ENCODE measurements at places on chromosomes 6 and 20. TPM values are rescaled to one million over a fixed set of nuclear protein-coding genes. Genes with fewer than 3 reads are reported as not detected.
A peak's percentile ranks its signal among the peaks of the same experiment; 100 is the strongest.

The EPB41L1 gene
- total RNA-seq: 32.6 TPM

The PCK1 gene
- 4.1 TPM for total RNA-seq

The CNBD2 gene
- 3.4 TPM for total RNA-seq

The SRXN1 gene
- total RNA-seq: 46.4 TPM

The SUMO4 gene
- total RNA-seq: 0.66 TPM

The SNAI1 gene
- total RNA-seq: 2.9 TPM

The TINAG gene
- 0.29 TPM for total RNA-seq

The ZSCAN23 gene
- 1.8 TPM for total RNA-seq

The RIPOR2 gene
- 2.4 TPM for total RNA-seq

DNA sequence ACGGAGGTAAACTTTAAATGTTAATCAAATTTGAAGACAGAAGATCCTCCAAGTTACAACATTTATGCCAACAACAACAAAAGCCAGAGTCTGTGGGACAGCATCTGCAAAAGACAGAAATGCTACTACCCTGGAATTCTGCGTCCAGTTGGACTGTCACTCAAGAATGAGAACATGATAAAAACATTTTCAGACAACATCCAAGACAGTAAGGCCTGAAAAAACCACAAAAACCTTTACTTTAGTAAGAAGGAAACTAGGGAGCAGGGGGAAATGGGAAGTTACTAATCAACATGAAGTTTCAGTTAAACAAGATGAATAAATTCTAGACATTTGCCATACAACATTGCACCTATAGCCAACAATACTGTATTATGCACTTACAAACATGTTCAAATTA lies 77.6 kb downstream of the MLIP start:
- DNase-seq: no peak

DNA sequence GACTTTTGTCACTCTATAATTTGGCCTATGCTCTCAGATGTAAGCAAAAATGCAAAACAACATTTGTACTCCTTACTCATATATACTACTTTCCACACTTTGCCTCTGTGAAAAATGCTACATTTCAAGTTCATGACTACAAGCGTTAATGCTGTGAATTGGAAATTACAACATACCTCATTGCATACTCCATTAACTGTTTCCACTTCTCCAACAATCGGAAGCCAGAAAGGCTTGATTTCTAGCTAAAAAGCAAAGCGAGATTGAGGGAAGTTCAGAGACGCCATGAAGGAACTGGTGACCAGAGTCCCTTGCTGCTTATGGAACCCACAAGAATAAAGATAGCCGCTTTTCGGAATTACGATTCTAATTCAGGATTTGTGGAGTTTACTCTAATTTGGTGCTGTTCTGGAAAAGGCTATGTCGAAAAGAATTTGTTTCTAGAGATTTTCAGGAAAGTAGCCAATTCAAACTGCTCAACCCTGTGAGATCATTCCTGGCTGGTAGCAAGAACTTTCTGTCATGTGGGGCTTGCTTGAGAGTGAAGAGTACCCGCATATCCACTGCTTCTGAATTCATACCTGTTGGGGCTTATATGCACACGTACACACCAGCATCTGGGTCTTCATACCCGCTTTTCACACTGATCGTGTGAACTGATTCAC lies 98.0 kb upstream of the CITED2 start:
- no peak for DNase-seq

GRCh38 chr6:42498473-42499128 lies 46.9 kb upstream of the TRERF1 start:
- peak; percentile 24 for DNase-seq

DNA sequence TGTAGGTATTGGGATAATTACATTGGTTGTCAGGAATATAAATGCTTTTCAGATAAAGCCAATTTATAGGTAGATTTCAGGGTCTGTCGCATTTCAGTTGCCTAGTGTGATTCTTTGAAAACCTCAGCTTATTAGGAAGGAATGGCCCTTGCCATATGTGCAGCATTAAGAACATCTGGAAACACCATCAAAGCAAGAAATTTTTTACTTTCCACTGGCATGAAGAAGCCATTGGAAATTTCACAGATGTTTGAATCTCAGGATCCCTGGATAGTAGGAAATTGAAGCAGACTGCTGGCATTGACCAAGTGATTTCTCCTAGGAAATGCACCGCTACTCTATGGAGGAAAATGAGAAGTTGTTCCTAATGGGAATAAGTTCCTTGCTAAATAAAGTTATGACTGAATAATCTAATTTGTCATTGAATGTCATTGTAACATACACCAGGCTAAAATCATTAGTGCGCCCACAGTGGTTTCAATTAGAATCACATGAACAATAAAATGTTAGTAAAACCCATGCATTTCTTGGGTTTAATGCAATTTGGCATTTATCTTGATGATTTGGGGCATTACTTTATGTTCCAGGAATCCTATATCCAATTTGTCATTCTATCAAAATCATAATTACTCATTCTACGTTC lies 950.1 kb downstream of the EPHA7 start:
- DNase-seq: no peak

DNA sequence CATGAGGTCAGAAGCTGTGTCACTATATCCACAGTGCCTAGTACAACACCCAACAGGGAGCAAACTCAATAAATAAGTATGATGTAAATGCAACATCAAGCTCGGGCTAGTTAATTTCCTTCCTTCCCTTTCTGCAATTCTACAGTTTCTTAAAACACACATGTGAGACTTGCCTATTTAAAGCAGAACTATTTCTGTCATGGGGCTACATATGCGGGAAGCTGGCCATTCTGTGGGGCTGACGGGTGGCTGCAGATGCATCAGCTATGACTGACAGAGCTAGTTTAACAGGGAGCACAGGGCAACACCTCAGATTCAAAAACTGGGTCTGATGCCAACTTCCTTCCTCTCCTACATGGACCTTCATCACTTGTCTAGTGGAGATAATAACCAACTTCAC lies 118.1 kb upstream of the ENPP5 start:
- no peak for DNase-seq

DNA sequence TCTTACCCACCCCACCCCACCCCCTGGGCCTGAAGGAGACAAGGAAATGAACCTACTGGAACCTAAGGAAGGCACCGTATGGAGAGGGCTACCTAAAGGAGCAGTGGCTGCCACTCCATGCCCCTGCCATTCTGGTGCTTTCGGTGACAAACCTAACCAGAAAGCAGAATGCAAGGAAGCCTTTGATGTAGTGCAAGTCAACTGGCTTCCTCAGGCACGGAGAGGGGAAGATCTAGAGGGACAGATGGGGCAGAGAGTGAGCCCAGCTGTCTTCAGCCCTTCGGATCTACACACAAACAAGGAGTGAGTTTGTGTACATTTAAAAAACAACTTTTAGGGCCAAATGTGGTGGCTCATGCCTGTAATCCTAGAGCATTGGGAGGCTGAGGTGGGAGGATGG lies 39.5 kb downstream of the PPP1R16B start:
- DNase-seq: no peak

- DNase-seq: no peak
Observed at GRCh38 chr6:101482606-101483005, 89.1 kb downstream of the GRIK2 start.

DNA sequence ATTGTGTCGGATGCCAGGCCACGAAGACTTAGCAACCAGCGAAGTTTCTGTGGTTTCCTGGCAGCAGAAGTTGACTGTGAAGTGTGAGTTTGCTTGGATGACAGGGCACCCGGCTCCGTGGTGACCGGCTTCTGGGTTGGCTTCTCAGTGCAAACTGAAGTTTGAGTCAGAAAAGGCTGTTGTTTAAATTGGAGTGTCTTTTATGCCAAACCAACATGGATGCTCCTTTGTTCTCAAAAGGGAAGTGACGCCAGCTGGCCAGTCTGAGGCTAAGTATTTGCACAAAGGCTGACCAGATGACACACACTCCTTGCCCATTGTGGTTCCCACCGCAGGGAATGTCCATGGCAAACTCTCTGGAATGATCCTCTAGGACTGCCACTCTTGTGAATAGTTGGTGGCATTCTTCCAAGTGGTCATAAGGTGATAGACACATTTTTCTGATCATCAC lies 164.8 kb upstream of the QKI start:
- no peak for DNase-seq

DNA sequence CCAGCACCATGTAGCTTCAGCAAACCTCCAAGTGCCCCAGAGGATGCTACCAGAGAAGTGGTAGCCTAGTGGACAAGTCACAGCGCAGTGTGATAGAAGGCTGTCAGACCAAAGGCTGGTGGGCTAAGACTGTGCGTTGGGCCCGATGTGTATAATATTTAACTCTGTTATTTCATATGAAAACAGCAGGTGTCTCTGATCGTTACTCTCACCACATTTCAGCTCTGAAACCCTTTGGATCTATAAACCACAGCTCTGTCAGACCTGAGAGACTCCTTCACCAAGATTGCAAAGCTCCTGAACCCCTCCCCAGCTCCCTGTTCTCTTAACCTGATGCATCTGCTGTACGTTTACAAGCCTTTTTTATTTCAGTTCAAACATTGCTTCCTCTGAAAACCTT lies 43.8 kb downstream of the ISM1 start:
- no peak for DNase-seq

GRCh38 chr6:43503443-43503842 lies 6.7 kb downstream of the LRRC73 start:
- DNase-seq: no peak

DNA sequence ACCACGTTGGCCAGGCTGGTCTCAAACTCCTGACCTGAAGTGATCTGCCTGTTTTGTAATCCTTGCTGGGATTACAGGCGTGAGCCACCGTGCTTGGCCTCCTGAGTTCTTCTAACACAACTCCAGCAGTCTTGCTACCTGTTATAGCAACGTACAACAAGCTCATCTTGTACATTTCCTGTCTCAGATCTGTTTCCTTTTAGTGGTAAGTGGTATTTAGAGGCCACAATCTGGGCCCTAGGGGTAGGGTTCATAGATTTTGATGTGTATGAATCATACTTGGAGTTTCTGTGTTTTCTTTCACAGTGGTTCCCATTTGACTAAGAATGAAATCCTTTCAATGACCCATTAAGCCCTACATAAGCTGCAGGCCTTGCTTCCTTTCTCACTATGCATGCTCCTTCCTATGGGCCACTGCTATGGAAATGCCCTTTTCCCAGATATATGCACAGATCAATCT lies 27.1 kb upstream of the SYNCRIP start:
- DNase-seq: no peak

DNA sequence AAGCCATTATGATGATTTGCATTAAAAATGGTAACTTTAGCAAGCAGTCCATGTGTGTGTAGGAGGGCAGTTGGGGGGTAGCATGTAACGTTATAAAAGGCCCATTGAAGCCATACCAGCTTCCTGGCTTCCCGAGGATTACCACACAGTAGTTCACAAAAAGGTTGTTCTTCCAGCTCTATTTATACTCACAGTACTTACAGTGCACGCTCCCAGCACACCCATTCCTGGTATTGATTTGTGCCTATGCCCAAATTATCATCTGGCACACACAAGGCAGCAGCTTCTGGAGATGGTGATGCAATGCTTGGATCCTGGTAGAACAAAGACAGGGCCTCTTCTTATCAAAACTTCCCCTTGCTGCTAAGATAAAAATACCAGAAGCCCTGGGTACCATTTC lies 436.8 kb downstream of the HAO1 start:
- DNase-seq: no peak

DNA sequence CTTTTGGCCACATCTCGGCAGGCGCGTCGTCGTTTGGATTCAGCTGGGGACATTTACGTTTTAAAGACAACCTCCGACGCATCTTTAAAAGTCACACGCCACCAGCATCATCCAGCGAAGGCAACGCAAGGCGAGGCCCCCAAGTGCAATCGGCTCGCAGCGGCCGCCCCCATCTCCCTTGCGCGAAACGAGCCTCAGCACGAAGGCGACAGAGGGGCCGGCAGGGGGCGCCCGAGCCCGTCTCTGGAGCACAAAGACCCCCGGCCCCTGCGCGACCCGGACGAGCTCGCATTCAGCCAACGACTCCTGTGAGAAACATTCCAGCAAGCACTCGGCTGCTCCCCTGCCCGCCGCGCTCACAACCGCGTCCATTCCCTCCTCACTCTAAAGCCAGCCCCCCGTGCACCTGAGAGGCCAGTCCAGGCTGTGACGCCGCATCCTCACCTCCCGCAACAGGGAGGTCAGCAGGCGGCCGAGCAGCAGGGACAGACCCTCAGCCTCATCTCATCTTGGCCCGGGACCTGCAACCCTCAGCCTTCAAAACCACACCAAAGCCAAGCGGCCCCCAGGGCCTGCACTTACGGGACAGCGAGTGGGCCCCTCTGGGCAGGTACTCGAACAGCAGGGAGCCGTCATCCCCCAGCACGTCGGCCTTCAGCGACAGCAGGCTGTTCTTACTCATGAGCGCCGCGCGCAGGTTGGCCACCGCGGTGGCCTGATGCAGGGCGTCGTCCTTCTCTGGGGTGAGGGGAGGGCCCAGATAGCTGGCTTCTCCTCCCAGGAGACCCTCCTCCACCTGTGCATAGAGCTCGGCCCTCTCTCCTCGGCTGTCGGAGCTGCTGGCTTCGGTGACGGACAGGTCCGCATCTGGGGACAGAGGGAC lies 35.8 kb downstream of the SLC2A4RG start:
- peak; percentile 85 for DNase-seq

- DNase-seq: no peak
Observed at GRCh38 chr20:45836841-45837240, 3.2 kb downstream of the SNX21 start.

DNA sequence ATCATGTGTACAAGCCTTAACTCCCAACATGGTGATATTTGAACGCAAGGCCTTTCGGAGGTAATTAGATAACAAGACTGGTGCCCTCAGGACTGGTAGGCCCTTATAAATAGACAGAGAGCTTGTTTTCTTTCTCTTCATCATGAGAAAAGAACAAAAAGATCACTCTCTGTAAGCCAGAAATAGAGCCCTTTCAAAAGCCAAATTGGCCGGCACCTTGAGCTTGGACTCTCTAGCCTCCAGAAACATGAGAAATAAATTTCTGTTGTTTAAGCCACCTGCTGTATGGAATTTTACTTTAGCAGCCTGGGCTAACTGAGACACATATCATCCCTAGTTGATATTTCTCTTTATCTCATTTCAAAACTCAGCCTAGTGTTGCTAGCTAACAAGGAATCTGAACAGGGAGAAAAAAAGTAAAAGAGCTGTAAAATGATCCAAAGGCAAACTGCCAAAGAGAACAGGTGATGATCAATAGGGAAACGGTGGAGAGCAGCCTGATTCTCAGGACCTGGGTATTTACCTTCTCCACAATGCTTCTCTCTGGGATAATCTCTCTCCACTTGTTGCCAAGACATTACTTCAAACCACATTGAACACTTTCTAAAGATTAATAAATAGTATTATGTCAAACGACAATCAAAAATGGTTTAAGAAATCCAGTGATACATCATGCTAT lies 6.1 kb downstream of the COL21A1 start:
- peak; percentile 16 for DNase-seq

GRCh38 chr20:40488401-40488800 lies 200.6 kb downstream of the MAFB start:
- DNase-seq: no peak

GRCh38 chr6:24972311-24972958 lies 36.7 kb upstream of the RIPOR2 start:
- no peak for DNase-seq

DNA sequence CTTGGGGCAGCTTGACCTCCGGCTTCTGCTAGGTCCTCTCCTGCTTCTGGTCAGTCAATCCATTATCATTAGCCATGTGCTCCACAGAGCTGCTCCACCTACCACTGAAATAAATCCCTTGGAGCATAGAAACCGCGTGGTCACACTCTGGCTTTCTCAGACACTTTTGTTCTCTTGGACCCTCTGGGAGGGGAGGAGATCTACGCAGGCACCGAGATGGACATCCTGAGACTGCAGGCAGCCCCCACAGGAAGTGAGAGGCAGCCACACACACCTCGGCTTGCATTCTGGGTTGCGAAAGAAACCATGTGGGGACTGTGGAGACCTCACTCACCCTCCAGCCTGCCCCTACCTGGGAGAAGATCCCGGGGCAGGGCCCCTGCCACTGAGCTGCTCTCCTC lies 79.5 kb downstream of the FYN start:
- DNase-seq: no peak

All from right cardiac atrium (tissue), 5 donors.